H9 (cell line): ENCODE measurements at places on chromosomes 1 and 21.

- H3K27ac ChIP-seq, result no peak overlapping the region
- H3K36me3 ChIP-seq, result no peaks in the 10 kb centered on the region
- H3K4me1 ChIP-seq, result 0 out of 2 replicates have a peak, but pooled peaks cover 4% of the 10 kb centered on the region
- DNase-seq, result no peak
These were observed 1.2 kb upstream of the HSPB7 start for GRCh38 chr1:16018749-16019643.

- no peak for DNase-seq
- H3K36me3 ChIP-seq, result no peaks in the 10 kb centered on the region
- no peak overlapping the region for H3K27ac ChIP-seq
- no peak overlapping the region for H3K4me3 ChIP-seq
These were observed 53.4 kb downstream of the RPS6KA1 start for GRCh38 chr1:26582836-26583460.

DNA sequence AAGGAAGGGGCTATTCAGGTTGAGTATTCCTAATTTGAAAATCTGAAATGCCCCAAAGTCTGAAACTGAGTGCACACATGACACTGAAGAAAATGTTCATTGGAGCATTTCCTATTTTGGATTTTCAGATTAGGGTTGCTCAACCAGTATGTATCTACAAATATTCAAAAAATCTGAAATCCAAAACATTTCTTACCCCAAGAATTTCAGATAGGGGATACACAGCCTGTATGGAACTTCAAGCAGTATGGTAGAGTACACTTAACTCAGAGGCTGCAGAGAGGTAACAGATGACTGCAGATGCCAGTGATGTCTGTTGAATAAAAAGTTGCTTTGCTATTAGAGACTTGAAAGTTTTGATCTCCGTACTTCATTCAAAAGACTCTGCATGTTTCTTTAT lies 19.0 kb downstream of the YTHDF2 start:
- no peak for DNase-seq
- peaks cover 21% of the 10 kb centered on the region for H3K36me3 ChIP-seq
- no peak overlapping the region for H3K27ac ChIP-seq
- no peaks in the 10 kb centered on the region for H3K27me3 ChIP-seq

- H3K36me3 ChIP-seq, result no peaks in the 10 kb centered on the region
- H3K27me3 ChIP-seq, result no peaks in the 10 kb centered on the region
- no peaks in the 10 kb centered on the region for H3K4me1 ChIP-seq
- no peak overlapping the region for H3K4me3 ChIP-seq
These were observed 56.0 kb upstream of the C1orf21 start for GRCh38 chr1:184330875-184331274.

DNA sequence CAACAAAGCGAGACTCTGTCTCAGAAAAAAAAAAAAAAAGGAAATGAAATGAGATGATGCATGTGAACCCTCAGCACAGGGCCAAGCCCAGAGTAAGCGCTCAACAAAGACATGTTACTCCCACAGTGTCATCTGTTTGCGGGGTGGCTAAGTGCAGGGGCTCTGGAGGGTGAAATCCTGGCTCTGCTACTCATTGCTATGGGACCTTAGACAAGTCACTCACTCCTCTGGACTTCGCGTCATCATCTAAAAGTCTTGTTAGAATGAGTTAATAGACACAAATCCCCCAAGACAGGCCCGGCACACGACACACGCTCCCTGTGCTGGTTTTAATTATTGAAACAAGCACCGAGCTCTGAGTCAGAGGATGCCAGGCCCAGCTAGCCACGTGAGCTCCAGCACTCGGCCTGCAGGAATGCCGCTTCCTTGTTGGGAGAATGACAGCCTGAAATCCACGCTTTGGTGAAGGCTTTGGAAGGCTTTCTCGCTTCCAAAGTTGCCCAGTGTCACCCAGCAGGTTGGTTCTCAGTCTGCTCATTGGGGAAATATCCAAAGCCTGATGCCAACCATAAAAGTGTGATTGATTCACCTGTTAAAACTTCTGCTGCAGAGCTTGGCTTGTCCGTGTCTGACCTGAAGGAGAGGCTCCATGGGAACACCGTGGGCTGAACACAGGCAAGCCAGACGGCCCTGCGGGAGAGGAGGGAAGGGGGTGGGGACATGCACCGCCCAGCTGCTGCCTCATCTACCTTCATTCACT lies 36.7 kb upstream of the TARDBP start:
- H3K4me3 ChIP-seq, result no peak overlapping the region
- H3K27ac ChIP-seq, result no peak overlapping the region
- H3K4me1 ChIP-seq, result 0 out of 2 replicates have a peak, but pooled peaks cover under 1% of the 10 kb centered on the region

DNA sequence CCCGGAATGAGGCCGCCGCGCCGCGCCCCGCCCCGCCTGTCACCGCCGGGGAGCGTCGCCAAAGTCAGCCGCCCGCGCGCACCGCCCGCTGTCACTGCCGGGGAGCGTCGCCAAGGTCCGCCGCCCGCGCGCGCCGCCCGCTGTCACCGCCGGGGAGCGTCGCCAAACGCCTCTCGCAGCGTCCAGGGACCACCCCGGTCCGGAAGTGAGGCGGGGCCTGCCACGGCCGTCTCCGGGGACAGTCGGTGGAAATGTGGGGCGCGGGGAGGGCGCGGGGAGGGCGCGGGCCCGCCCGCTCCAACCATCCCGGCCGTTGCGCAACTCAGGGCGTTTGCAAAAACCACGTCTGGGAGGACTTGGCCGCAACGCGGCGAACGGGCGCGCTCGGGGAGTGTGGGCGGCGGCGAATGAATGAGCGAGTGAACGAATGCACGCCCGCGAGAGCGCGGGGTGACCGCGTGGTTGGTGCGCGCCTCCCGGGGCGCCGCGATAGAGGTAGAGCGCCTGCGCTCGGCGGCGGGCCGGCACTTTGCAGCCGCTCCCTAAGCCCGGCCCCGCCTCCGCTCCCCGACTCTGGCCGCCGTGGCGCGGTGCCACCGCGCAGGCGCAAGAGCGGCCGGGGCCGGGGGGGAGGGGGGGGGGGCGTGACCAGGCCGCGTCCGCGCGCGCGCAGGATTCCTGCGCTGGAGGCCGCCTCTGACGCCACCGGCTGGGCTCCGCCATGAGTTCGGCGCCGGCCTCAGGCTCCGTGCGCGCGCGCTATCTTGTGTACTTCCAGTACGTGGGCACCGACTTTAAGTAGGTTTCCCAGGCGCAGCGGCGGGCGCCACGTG lies at the start of the genes ACAP3 and PUSL1:
Gene ACAP3, minus strand, starts transcription at position 8 of the 833 bp plus-strand sequence. CDS start 115 bp downstream, outside the sequence.
Gene PUSL1, plus strand, starts transcription at position 675 of the 833 bp plus-strand sequence. Its CDS starts 47 bp downstream, at position 722.
- peak within 1 kb of the TSS; percentile 80 for H3K4me3 ChIP-seq
- H3K27ac ChIP-seq, result no peak within 1 kb of the TSS
- peaks cover 18% of the 10 kb centered on the region for H3K36me3 ChIP-seq
- no peaks in the 10 kb centered on the region for H3K27me3 ChIP-seq
- peaks cover 5% of the 10 kb centered on the region; the same call in 1 of the 2 replicates for H3K4me1 ChIP-seq
- peak; percentile 83 for DNase-seq

GRCh38 chr1:162056043-162056442 lies 13.4 kb upstream of the NOS1AP start:
- H3K4me3 ChIP-seq, result no peak overlapping the region
- no peak overlapping the region for H3K27ac ChIP-seq
- H3K36me3 ChIP-seq, result no peaks in the 10 kb centered on the region
- H3K4me1 ChIP-seq, result no peaks in the 10 kb centered on the region

- no peak overlapping the region for H3K27ac ChIP-seq
- H3K4me3 ChIP-seq, result peak overlapping the region; percentile 54
- H3K4me1 ChIP-seq, result no peaks in the 10 kb centered on the region; the same call in 1 of the 2 replicates
- DNase-seq, result peak; percentile 36
These were observed 6.6 kb upstream of the ZNF669 start for GRCh38 chr1:247110627-247111258.

DNA sequence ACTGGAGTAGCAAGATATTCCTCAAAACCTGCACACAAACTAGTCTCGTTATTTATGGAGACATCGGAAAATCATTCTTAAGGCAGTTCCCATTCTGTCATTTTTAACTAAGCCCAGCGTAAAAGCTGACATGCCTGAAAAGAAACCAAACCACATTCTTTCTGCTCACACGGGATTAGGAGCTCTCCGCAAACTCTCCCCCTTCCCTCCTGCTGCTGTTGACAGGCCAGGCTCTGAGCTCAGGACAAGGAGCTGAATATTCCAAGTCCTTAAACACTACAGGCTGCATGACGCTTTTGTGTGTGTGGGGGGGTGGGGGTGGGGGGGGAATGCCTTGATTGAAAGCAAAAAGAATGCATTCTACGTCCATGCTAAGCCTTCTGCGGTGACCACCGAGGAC lies 5.2 kb downstream of the OLIG1 start:
- peak overlapping the region; percentile 19; the same call in 1 of the 2 replicates for H3K4me3 ChIP-seq
- no peaks in the 10 kb centered on the region for H3K36me3 ChIP-seq
- peaks cover 23% of the 10 kb centered on the region for H3K4me1 ChIP-seq
- H3K27me3 ChIP-seq, result peaks cover 47% of the 10 kb centered on the region
- H3K27ac ChIP-seq, result no peak overlapping the region
